NCI-H1105 (cell line): ENCODE measurements at places on chromosomes 16 and 17.

- no peak for DNase-seq
Observed at GRCh38 chr17:8710813-8711212, 33.8 kb downstream of the CCDC42 start.

DNA sequence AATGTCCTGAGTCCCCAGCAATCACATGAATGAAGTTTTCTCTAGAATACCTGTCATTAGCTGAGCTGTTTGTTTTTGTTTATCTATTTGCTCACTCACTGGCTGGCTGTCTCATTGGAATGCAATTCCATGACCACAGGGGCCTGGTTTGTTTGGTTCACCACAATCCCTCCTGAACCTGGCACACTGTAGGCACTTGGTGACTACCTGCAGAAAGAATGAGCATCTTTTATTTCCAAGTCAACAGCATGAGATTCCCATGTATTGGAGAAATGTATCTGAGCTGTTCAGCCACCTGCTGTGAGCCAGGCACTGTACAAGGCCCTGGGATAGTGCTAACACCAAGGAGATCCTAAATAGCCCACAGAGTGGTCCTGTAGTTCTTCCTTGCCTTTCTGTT is 345.1 kb downstream of the XYLT1 start:
- no peak for DNase-seq

DNA sequence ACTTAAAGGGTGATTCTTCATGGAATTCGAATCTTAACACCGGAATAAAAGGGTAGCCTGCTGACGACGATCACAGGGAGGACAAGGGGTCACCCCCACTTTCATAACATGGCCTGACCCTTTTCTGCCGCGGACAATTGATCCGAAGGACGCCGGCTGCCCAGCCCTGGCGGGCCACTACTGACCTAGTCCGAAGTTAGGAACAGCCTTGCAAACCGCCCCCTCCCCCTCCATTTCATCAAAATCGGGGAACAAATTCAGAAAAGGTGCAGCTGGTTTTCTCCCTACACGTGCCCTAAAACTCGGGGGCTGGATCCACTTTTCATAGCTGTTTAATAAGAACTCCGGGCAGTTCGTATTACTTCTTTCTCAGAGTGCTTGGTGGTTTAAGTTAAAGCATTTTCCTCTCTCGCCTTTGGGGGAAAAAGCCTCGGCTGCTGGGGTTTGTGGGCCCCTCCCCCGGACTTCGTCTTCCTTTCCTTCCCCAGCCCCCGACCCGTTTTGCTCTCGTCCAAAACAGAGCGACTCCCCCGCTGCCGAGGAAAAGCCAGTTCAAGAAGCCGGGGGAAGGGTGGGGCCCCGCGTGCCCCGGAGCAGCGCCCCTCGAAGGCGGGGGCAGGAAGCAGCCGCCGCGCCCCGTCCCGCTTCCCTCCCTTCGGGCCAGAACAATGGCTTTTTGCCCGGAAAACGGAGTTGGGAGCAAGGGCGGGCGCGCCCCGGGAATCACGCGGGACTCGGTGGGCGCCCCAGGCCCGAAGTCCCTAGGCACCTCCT is 641 bp upstream of the CBX2 start:
- DNase-seq = peak; percentile 66

- no peak for DNase-seq
Observed at GRCh38 chr16:83713597-83713996, 94.2 kb upstream of the HSBP1 start.

DNA sequence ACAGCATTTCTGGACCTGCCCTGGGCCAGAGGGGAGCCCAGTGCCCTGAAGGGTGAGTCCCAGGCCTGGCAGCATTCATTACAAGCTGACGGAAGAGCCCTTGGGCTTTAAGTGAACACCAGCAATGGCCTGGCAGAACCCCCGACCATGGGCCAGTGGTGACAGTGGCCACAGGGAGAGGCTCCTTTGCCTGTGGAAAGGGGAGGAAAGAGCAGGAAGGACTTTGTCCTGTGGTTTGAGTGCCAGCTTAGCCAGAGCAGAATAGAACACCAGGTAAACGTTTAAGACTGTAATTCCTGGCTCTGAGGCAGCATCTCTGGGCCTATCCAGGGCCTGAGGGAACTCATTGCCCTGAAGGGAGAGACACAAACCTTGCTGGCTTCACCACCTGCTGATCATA is 34.3 kb upstream of the ATP2C2 start:
- no peak for DNase-seq

DNA sequence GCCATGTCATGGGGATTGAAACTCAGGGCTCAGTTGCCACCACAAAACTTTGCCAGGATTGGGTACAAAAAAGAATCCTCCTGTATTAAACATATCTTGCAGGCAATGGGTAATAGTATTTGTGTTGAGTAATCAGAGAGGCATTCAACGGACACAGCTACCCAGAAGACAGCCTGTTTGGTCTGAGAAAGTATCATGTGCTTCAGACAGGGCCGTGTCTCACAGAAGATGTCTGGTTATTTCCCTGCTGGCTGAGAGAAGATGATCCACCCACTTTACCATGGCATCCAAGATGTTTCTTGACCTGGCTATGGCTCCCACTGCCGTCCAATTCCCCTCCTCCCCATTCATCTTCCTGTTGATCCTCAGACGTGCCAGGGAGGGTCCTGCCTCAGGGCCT is 304.3 kb upstream of the XYLT1 start:
- DNase-seq = no peak

- no peak for DNase-seq
Observed at GRCh38 chr16:17154981-17155380, 315.8 kb downstream of the XYLT1 start.

GRCh38 chr17:65334406-65334805 is 197.2 kb downstream of the RGS9 start:
- DNase-seq = no peak

GRCh38 chr17:17751489-17752088 is 70.3 kb downstream of the RAI1 start:
- DNase-seq = no peak

- DNase-seq = peak; percentile 78
Observed at GRCh38 chr17:17837966-17838962, 1.5 kb upstream of the SREBF1 start.

- no peak for DNase-seq
Observed at GRCh38 chr16:15966836-15967546, 17.6 kb downstream of the ABCC1 start.
